ENCODE measurements at places on chromosomes 1 and 21.

GRCh38 chr1:197738927-197739326, 36.4 kb downstream of the DENND1B start:
- no peak for DNase-seq

DNA sequence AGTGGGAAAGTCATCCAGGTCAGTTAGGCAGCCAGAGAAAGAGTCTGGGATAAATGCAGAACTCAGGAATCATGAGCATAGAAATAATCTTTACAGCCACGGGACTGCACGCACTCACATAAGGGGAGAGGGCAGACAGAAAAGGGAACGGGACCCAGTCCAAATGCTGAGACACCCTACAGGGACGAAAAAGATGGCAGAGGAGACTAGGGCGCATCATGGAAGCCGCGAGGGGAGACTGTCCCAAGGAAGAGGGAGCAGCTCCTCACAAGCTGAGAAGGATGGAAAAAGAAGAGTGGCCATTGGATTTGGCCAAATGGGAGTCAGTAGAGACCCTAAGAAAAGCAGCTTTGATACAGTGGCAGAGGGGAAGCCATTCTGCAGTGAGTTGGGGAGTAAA, 102.9 kb upstream of the TLR5 start:
- no peak for DNase-seq

GRCh38 chr21:15400905-15401304, 328.9 kb upstream of the USP25 start:
- no peak for DNase-seq

GRCh38 chr1:237204841-237205240, 162.9 kb downstream of the RYR2 start:
- DNase-seq = no peak

DNA sequence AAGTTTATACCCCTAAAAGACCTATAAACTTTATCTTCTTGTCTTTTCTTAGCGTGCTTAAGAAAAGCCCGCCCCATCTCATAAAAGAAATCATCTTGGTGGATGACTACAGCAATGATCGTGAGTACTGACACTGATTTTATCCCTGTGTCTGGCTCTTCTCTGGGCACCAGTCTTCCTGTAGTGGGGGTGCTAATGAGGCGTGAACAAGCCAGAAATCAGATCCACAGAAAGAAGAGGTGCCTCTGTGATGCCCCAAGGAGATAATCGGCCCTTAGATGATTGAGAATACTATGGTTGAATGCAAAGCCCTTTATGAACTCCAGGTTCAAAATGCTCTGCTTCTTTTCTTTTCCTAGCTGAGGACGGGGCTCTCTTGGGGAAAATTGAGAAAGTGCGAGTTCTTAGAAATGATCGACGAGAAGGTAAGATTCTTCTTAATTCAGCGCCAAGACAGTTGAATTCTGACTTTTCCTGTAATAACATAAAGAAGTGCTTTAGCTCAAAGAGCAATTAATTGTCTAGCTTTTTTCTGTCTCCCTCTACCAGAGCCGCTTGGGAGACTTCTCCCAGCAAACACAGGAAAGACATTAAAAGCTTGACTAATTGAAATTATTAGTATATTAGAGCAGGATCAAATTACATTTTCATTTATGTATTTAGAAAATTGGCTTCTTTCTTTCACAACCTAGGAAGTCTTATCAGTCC, 169.4 kb downstream of the GALNT2 start:
- DNase-seq = no peak

DNA sequence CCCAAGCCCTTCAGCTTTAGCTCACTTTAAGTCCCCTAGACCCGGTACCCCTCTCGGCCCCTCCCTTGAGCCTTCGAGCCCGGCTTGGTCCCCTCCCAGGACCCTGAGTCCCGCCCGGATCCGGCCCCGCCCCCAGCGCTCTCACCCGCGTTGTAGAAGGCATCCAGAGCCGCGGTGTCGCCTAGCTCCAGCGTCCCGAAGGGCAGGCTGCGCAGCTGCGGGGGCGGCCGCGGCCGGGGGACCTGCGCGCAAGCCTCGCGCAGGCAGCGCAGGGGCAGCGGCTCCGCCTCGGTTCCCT, 699 bp downstream of the MAP3K6 start:
- DNase-seq = peak; percentile 92

- DNase-seq = no peak
These were observed 36.4 kb upstream of the BCL9 start for GRCh38 chr1:147504801-147505311.

DNA sequence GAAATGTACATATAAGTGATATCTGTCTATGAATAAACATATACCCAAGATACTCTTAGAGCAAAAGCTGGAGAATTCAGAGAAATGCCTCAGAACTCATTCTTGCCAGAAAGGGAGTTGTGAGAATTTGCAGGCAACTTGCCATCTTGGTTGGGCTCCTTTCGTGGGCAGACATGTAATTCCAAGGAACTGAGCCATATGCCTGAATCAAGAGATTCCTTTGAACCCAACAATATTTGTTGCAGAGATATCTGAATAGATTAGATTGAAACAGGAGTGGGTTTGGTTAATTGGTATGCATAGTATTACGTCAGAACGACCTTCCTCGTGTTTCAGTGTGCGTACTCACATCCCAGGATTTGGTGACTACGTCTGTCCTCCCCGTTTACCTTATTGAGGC, 67.0 kb downstream of the TGFB2 start:
- no peak for DNase-seq

GRCh38 chr1:61187352-61188086, 105.2 kb downstream of the NFIA start:
- no peak for DNase-seq

GRCh38 chr21:45465105-45465504, 60.1 kb downstream of the COL18A1 start:
- DNase-seq = no peak

- DNase-seq = no peak
These were observed 110.3 kb downstream of the SEC16B start for GRCh38 chr1:177859572-177859971.

GRCh38 chr21:44466351-44466954, 11.1 kb downstream of the LRRC3 start:
- no peak for DNase-seq

DNA sequence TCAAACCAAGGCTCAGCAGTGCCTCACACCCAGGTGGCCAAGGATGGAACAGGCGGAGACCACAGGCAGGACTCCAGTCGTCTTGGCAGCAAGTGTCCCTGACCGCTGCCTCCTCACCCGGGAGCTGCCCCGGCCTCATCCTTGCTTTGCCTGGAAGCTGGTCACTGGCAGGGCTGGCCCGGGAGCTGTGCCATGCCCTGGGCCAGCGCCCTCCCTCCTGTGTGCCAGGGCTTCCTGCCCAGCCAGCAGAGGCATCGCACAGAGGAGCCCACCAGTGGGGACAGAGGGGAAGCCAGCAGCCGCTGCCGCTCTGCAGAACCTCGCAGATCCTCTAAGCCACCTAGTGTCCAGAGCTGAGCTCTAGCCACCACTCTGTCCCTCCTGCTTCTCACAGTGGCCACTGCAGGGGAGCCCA, 7.8 kb downstream of the CASZ1 start:
- DNase-seq = no peak

DNA sequence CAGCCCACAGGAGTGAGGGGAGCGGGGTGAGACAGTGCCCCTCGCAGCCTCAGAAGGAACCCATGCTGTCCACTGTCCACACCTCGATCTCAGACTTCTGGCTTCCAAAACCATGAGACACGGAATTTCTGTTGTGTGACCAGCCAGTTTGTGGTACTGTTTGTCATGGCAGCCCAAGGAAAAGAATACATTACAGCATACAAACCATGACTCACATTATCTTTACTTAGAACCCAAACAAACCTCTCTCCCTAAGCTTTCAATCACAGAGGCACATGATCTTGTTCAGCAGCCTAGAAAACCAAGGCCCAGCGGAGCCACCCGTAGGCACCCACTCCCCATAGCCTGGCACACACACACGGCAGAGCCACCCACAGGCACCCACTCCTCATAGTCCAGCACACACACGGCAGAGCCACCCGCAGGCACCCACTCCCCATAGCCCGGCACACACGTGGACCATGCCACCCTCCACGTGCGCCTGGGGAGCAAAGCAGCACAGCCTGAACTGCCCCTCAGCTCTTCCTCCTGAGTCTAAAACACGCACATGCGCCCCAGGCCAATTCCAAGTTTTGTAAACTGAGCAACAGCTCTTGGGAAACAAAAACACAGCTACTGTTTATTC, 458 bp upstream of the KRTAP10-4 start:
- no peak for DNase-seq

GRCh38 chr1:218447010-218447689, 102.0 kb downstream of the TGFB2 start:
- no peak for DNase-seq

DNA sequence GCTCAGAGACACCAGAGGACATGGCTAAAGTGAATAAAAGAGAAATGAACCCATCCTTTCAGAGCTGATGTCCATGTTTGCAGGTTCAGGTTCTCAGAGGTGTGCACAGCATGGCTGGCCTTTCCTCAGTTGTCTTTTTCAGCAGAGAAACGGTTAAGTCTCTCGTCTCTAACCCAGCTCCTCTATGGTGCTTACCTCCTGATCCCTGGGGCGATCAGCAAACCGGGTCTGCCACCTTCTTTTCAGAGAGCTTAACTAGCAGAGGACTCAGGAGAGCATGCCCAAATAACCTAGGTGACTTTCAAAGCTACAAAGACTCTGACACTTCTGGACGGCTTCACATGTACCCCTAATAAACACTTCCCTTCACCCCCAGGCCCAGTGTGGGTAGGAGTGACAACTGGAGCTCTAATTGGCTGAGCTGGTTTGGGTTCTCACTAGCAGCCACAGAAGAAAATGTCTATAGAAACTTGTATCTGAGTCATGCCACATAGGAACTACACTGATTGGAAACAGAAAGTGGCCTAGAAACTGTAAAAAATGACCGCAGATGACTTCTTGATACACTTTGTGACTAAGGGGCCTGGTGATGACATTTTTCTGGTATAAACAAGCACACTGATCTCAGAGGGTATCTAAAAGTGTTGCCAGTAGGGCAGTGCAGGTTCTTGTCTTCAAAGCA, at the start of gene AIM2:
Gene AIM2, minus strand, starts transcription at position 329 of the 682 bp plus-strand sequence. CDS start 3,267 bp downstream, outside the sequence.
- DNase-seq = peak; percentile 74

- no peak for DNase-seq
These were observed 69.9 kb upstream of the USP25 start for GRCh38 chr21:15659753-15660422.

DNA sequence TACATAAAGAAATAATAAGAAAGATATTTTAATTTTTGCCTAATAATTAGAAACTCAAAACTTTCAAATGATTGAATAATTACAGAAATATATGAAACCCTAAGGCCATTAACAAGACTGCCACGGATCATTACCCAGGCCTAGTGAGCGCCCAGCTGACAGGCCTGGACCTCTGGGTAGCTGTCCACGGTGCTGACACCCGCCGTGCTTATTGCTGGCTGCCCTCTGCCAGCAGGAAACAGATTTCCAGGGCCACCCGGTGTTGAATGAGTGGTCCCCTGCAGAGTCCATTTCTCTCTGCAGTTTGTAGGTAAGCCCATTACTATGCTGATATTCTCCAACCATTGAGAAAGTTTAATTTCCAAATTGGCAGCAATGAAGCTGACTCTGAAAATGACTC, 254.4 kb upstream of the GJB5 start:
- peak; percentile 17 for DNase-seq

GRCh38 chr1:230703679-230704385, 10.1 kb downstream of the AGT start:
- no peak for DNase-seq

DNA sequence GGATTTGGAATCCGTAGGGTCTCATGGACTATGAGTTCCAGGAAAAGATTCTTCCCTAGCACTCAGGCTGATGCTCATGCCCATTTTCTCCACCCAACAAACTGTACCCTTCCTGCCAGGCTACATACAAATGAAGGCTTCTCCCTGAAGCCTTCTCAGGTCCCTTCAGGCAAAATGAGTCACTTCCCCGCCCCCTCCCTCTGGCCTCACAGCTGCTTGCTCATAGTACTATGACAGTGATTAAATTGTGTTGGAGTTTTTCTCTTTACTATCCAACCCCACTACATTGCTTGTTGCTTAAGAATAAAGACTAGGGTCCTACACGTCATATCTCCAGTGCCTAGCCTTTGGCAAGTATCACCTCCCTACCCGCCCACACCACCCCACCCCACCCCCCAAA, 207.6 kb upstream of the NFIA start:
- peak; percentile 56 for DNase-seq

DNA sequence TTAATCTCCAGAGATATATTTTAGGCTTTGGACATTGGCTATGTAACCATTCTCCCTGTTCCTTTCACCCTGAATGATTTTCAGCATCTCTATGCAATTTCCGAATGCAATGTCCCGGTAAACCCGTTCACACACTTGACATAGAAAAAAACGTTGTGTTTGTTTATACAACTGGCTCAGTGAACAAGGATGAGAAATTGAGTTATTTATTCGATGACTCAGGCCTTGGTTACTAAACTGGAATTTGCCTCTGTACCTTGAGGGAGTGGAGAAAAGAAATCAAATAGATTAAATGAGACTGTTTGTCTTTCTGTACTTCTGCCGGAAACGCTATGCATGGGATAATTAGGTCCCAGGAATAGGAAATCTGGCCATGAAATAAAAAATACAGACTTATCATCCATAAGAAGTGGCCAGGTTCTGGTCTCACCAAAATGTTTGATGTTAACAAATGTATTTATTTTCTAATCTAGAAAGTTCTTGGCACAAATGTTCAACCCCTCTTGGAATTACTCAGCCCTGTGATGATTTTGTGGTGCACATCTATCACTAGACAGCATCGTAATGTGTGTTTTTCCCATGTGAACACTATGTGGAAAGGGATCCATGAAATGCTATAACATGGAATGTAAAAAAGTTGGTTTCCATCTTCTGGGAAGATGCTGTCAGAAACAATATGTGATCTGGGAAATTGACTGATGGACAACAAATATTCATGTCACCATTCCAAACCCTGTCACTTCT, 253.9 kb downstream of the DUSP10 start:
- DNase-seq = no peak

DNA sequence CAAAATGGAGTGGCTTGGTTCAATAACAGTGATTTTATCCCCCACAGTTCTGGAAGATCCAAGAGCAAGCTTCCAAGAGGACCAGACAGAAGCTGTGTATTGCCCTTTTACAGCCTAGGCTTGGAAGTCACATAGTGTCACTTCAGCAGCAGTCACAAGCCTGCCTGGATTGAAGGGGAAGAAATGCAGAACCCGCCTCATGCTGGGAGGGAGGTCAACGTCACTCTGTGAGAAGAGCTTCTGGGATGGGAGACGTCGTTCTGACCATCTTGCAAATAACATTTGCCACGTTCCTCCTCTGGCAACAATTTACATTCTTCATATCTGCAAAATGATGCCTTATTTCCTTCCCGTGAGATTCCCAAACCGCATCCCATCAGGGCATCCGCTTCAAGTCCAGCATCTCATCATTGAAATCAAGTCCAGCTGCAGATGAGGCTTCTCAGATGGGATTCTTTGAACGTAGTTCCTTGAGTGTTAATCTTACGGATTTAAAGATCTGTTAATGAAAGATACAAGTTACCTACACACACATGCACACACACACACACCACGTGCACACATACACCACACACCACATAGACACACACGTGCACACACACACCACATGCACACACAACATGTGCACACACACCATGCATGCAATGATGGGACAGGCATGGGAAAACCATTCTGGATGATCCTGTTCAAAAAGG, 23.9 kb upstream of the KIF1B start:
- no peak for DNase-seq

GRCh38 chr1:87113313-87113712, 198.9 kb downstream of the HS2ST1 start:
- DNase-seq = no peak

- no peak for DNase-seq
These were observed 66.2 kb downstream of the PRDM16 start for GRCh38 chr1:3135073-3135702.

Measured in stimulated activated CD4-positive, alpha-beta T cell treated with anti-CD3 and anti-CD28 coated beads, Interleukin-15, amount 100 ng/mL, for 24 hours (primary cell).